ENCODE measurements at places on chromosomes 5 and 9. TPM values are rescaled to one million over a fixed set of nuclear protein-coding genes. Genes with fewer than 3 reads are reported as not detected.

- DNase-seq, result no peak
These were observed 37.5 kb downstream of the MAP1B start for GRCh38 chr5:72144762-72145161.

DNA sequence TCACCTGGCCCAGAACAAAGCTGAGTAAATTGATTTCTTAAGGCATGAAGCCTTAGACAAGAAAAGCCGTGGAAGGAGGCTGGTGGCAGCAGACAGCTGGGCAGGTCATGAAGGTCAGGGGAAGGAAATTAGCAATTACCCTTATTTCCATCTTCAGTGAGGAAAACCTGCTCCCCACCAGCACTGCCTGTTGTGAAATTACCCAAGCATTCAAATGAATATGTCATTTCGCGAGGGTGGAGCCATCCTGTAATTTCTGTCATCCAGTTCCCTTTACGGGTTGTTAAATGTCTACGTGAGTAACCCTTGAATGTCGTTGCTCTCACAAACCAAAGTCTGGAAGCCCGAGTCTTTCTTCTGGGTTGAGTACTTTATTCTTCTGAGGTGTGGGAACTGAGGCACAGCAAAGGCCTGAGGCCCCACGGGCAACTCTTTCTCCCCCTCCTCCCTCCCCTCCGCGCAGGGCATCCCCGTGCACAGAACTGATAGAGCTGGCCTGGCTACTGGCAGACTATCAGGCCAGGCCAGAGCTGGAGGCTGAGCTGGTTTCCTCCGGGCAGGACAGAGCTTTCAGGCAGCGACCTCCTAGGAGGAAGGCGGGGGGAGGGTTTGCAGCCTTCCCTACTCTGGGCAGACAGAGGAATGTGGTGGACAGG lies 22.0 kb upstream of the AK3 start:
- peak; percentile 67 for DNase-seq

DNA sequence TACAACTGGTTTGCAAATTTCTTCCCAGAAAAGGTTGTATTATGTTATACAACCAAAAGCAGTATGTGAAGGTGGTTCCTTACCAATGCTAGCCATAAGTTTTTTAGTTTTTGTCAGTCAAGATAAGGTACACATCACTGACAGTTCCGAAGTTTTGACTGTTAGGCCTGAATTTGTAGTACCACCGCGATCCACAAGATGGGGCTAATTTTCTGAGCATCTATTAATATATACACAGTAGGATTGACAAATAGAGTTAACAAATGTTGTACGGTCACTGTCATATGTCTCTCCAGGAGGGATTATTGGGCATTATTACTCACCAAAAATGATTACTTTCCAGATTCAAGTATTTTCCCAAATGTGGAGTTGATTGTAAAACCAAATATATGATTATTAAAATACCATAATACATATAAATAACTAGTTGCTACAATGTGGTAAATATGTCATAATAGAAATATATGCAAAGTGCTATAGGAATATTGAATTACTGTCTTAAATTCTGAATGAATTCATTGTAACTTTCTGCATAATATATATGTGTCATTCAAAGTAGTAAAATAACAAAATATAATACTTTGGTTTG lies 28.4 kb upstream of the LRRC19 start:
- DNase-seq, result peak; percentile 67

DNA sequence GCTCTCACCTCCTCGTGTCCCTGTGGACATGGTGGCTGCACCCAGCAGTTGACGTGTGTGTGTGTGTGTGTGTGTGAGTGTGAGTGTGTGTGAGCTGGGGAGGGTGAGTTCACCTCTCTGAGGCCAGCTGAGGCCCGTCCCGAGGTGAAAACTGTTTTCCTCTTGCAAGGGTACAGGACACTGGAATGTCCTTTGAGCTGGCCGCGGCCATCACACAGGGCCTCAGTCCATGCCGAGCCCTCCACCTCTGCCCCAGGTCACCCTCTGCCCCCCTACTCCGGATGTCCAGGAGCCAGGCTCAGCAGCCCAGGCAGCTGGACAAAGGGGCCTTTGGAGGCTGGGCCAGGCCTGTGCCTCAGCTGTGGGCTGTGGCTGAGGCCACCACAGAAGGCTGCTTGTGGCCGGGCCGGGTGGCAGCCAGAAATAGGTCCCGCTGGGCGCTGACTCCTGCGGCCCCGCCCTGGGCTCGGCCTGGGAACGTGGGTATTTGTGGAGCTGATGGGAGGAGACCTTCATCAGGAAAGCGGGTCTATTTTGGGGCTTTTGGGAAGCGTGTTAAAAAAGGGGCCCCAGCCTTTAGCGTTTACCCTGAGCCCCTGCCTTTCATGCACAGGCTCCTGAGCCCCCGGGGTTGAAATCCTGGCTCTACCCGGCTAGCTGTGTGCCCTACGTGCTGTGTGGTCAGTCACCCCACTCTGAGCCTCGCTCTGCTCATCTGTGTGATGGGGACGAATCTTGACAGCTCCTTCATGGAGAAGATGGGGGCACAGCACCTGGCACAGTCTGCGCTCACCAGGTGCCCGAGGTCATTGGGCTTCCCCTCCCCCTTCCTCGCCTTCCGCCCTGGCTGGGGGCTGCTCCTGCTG lies 75.1 kb upstream of the IER5L start:
- no peak for DNase-seq

GRCh38 chr5:132387640-132388117 lies 18.2 kb downstream of the SLC22A5 start:
- peak; percentile 91 for DNase-seq

DNA sequence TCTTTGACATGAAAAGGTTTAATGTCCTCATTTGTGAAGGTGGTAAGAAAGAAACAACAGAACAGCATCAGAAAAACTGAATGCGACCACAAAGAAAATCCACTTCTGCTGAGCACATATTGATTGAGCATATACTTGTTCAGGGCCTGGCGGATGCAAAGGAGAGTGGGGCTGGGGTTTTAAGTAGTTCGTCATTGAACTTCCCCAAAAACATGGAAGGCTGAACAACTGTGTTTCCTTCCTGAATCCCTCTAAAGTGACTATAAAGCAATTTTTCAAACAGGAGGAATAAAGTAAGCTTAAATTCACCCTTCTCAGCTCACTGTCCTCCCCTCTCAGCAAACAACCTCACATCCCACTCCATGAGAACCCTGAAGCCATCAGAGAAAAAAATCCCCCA lies 262.9 kb downstream of the AGTPBP1 start:
- no peak for DNase-seq

- DNase-seq, result no peak
These were observed 367.5 kb upstream of the BRINP1 start for GRCh38 chr9:119736491-119737454.

DNA sequence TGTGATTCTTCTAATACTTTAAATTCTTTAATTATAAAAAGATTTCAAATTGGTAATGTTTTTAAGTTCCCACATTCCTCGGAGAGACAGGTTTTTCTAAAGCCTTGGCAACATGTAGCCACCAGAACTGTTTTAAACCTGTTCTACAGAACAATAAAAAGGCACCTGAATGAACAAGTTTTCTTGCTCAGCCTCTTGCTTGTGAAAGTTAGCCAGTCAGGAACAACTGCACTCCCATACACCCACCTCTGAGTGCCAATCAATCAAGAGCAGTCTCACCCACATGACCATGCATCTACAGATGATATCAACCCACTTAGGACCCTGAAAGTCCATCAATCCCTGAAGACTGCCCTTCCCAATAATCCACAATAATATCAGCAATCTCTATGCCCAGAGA lies 62.3 kb downstream of the AP3B1 start:
- DNase-seq, result no peak

DNA sequence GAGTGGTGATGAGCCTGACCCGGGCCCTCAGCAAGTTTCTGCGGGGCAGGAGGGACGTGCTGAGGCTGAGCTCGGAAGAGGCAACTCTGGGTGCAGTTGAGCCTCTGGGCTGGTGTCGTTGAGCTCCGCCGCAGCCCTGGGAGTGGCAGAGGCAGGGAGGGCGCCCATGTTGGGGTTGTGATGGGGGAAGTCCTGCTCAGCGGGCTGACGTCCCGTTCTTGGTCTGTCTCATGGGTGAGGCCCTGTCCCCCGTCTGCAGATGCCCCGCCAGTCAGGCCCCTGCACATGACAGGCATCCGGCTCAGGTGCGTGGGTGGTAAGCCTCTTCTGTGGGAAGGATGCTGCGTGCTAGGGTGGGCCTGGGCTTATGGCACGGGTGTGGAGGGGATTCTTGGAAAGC lies 64.3 kb downstream of the RXRA start:
- DNase-seq, result no peak

- DNase-seq, result no peak
These were observed 507.7 kb downstream of the CCDC171 start for GRCh38 chr9:16060436-16061129.

DNA sequence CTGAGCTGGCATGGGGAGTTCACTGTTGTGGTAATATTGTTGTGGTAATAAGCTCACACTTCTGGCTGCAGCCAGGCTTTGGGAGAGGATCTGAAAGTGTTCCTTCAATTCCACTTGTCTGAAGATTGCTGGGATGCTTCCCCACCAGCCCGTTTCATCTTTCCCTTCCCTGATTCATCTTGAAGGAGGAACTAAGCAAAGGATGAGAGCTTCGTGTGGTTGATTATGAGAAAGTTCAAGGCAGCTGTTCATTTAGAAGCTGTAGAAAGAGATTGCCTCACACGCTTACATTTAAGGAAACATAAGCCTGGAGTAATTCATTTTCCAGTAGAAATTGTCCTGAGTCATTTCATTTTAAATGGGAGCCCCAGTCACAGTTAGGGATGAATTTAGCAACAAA lies 122.4 kb upstream of the GAS1 start:
- no peak for DNase-seq

DNA sequence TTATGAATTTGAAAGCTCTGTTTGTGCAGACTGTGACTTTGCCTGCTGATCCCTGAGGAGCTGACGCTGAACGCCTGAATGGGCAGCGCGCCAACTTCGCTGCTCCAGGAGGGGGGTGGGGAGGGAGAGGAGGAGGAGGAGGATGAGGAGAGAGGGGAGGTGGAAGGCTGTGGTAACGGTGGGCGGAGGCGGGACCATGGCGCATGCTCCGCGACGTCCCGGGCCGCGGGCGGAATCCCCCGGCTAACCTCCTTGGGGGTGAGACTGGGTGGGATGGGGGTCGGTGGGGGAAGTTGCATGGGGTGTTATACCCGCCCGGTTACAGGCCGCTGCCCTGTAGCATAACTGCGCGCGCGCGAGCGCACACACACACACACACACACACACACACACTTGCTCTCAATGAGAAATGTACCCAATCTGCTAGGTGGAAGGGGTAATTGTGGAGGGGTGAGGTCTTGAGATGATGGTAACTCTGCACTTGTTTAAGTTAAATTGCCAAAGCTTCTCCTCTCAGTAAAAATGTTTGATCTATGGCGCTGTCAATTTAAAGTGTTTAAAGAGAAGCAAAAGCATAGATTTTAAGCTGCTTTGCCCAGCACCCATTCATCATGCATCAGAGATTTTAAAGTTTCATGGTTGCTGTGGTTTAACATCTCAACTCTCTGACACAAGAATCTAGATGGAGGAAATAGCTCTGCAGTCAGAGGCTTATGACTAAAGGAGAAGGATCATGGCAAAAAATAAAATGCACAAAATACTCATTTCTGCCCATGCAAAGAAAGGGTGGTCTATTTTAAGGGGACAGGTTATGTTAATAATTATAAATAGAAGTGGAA lies 76.6 kb upstream of the TBCA start:
- DNase-seq, result peak; percentile 77

DNA sequence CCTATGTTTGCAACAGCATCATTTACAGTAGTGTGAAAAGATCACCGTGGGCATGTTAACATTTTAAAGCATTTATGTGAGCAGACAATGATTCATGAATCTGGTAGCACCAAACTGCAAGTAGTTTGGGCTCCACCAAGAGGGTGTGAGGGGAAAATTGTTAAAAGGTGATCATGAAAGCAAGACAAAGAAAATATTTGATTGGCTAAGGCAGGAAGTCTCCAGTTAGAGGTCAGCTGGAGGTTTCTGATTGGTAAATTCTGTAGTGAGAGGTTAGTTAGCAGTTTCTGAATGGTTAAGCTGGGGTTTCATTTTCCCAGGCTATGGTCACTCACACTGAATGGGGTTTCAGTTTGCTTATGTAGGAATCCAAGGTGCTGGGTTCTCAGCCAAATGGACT lies 13.5 kb upstream of the DRD1 start:
- no peak for DNase-seq

GRCh38 chr9:98652741-98653140 lies 56.0 kb downstream of the GABBR2 start:
- DNase-seq, result no peak

GRCh38 chr9:99139868-99140267 lies 35.0 kb downstream of the TGFBR1 start:
- DNase-seq, result no peak

- no peak for DNase-seq
These were observed 789.9 kb upstream of the DMAC1 start for GRCh38 chr9:8589476-8589875.

DNA sequence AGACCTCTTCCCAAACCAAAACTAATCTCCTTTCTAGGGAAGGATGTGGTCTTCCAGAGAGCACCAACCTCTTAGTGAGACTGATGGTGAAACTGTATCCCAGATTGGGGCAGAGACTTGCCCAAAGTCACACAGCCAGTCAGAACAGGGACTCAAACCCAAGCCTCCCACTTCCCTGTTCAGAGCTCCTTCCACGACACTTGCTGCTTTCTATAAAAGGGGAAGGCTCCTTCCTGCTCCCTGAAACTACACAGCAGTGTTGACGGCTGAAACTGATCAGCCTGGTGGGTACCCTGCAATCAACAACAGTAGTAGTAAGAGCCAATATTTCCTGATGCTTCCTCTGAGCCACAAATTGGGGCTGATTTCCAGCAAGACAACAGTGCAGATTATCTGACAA lies 1.5 kb downstream of the TOR2A start:
- no peak for DNase-seq

DNA sequence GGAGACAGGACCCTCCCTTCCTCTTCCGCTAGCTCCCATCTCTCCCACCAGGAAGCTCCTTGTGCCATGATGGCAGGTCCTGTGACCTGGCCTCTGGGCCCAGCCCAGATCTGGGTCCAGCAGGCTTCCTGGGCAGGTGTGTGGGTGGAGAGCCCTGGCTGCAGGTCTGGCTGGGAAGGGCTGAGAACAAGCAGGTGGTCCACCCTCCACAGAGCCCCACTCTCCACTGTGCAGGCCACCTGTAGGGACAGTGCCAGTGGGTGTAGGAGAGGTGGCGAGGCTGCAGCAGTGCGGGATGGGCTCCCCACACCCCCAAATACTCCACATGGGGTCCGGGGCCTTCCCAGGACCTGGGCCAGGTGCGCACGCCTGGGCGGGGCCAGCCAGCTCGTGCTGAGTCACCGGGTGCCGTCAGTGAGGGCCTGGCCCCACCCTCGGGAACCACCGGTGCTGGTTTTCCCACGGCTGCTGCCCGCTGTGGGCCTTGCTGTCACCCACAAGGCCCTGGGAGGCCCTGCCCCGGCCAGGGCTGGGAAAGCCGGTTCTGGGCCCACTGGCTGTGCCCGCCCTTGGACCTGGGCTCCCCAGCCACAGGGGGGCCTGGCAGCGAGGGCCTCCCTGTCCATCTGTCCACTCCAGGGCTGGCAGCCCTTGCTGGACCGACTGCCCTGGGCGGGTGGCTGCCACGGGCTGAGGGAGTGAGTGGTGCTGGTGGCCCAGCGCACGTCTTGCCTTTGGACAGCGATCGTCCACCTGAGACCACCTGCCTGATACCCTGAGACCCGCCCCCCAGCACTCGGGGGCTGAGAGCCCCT lies 9.3 kb upstream of the NRARP start:
- DNase-seq, result no peak

GRCh38 chr9:137374131-137374845 lies 48.7 kb downstream of the EXD3 start:
- DNase-seq, result peak; percentile 29

GRCh38 chr5:85684351-85684750 lies 933.4 kb upstream of the COX7C start:
- DNase-seq, result no peak

Gene SLC45A2
- not detected for total RNA-seq

Gene C5orf58
- not detected for total RNA-seq

Gene ENTREP1
- 11.9 TPM for total RNA-seq

Gene CARTPT
- 8.4 TPM for total RNA-seq

Gene PCDHGB6
- total RNA-seq, result 11.5 TPM

Gene PCDHA9
- 0.71 TPM for total RNA-seq
